ENCODE measurements at places on chromosomes 1 and 21.

- no peak for DNase-seq
These were observed 62.5 kb downstream of the UBIAD1 start for GRCh38 chr1:11335417-11336056.

DNA sequence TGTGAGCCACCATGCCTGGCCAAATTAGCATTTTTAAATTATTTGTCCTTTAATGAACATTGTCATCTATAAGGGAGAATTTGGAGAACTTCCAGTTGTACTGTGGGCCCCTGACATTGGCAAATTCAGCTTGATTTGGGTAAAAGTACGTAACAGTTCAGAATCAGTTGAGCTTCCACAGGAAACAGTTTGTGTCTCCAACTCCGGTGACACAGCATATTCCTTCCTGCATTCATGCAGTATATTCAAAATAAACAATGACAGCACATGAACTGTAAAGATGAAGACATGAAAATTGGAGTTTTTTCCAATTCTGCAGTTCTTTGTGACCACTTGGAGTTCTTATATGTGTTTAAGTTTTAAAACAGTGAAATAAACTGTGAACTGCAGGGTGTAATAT lies 28.2 kb downstream of the RNF220 start:
- DNase-seq = no peak

- DNase-seq = no peak
These were observed 5.2 kb upstream of the PAXBP1 start for GRCh38 chr21:32776743-32777142.

GRCh38 chr21:37245151-37245550 lies 22.0 kb downstream of the VPS26C start:
- no peak for DNase-seq

- no peak for DNase-seq
These were observed 24.8 kb upstream of the ELOA start for GRCh38 chr1:23718482-23718881.

- DNase-seq = no peak
These were observed 25.8 kb upstream of the EVA1B start for GRCh38 chr1:36349241-36349671.

DNA sequence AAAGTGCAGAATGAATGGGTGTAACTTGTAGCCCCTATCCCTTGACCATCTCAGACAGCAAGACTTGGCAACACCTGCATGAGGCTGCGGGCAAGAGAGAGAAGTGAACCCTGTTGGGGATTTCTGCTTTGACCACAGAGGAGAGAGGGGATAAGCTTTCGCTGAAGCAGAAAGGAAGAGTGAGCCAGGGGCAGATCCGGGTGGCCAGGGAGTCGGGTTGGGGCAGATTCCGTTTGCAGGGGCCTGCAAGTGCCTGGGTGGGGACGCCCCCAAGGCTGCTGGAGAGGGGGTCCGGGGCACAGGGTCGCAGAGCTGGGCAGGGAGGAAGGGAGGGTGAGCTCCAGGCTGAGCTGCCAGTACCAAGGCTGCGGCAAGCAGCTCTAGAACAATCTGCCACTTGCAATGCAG lies 25.3 kb upstream of the PIK3CD start:
- no peak for DNase-seq

DNA sequence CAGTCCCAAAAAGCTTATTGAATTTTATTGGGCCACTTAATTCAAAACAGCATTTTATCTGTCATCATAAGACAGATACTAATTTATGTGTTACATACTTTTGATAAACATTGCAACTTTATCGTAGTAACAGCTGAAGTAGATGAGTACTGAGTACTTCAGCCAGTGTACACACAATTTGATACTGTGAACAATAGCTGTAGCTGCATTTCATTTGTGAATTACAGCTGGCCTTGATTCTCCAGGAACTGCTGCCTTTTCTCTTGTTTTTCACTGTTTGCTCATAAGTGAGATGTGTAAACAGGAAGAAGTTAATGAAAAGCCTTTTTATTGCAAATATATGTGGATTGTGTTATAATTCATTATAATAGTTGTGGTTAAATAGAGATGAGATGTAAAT lies 10.2 kb downstream of the UAP1 start:
- no peak for DNase-seq

- DNase-seq = no peak
These were observed 58.3 kb downstream of the DSCAM start for GRCh38 chr21:40788635-40789034.

- DNase-seq = no peak
These were observed 14.2 kb upstream of the CYP4B1 start for GRCh38 chr1:46784666-46785065.

- DNase-seq = peak; percentile 60
These were observed 2.5 kb upstream of the APOBEC4 start for GRCh38 chr1:183655562-183656075.

DNA sequence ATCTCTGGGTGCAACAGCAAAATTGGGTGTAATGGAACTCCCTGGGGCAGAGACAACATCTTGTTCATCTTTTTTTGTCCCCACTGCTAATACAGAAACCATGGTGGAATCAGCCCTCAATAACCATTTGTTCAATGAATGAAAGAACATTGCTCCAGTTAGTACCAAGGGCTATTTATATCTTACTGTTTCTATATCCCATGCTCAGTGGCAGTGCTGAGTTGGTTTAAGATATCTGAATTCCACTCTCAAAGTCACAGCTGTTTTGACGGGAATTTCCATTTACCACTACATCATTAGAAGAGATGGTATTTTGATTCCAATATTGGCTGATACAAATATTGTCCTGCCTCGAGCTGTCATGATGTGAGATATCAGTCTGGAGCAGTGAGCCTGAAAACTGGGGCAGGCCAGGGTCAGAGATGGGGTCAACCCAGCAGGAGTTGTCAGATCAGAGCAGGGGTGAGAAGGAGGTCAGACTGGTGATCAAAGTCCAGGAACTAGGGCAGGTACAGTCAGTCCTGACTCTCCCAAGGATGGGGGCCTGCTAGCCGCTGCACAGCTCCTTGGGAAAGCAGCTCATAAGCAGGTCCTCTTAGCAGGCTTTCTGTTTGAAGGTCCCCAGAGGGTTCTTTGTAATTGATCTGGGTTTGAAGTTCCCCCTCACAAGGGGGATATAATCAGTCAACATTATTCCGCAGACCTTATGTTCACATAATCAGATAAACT lies 5.8 kb upstream of the PHC2 start:
- no peak for DNase-seq

DNA sequence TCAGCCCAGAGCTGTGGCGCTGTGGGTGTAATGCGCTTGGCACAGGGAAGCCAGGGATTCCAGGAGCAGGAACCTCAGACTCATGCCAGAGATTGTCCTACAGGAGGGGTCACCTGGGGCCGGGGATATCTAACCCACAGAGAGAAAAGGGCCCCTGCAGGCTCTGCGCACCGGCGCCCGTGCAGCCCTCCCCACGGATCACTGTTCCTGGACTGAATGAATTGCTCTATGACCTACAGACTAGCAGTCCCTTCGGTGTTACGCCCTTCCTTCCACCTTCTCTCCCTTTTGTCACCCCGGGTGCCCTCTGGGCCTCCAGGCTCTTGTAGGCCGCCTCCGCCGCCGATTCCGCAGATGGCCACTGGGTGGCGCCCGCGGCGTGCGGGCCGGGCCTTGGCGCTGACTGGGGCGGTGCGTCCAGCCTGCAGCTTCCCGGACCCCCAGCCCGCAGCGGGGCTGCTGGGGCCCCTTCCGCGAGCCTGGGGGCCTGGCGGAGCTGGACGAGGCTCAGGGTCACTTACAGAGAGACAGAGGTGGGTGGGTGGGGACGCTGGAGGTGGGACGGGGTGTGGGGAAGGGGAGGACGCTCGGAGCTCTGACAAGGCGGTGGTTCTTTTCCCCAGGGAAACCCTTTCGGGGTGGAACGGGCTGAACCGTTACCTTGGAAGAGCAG lies 101.3 kb downstream of the IER5 start:
- peak; percentile 48 for DNase-seq

DNA sequence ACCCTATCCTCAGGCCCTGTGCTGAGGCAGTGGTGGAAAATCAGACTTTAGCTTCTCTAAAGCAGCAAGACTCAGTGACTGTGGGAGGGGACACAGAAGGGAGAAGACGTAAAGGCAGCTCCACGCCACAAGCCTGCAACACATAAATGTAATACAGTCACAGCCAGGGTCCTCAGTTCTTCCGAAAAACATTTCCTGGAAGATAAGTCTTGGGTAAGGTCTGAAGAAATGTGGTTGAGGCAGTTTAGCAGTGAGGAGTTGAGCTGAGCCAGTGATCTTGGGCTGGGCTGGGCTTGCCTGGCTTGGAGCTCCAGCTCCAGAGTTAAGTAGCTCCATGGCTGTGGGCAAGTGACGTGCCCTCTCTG lies 127.8 kb upstream of the ADAR start:
- no peak for DNase-seq

- DNase-seq = no peak
These were observed 22.9 kb downstream of the PTPRU start for GRCh38 chr1:29258976-29259801.

DNA sequence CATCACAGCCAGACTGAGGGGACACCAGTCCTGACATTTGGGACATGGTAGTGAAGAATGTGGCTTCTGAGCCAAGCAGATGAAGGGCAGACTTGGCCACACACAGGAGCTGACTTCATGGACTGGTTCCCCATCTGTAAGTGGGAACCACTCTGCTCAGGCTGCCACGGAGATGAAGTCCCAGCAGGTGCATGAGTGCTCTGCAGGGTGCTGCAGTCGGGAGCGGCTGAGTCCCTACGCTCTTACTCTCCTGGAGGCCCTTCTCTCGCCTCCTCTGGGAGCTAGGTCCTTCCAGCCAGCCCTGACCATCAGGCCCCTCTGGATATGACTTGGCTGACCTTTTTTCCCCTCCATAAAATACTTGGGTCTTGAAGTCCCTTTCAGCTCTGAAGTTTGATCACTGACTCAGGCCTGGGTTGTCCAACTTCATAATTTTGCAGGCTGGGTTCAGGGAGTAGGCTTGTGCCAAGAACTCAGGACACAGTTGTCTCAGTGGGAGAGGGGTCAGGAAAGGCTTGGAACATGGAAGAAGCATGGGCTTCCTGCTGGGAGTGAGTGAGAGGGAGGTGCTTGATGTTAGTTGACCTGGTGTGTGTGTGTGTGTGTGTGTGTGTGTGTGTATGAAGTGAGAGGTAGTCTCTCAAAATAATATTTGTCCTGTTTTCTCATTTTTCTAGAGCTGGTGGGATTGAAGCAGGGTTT lies 21.0 kb upstream of the EPS8L3 start:
- no peak for DNase-seq

DNA sequence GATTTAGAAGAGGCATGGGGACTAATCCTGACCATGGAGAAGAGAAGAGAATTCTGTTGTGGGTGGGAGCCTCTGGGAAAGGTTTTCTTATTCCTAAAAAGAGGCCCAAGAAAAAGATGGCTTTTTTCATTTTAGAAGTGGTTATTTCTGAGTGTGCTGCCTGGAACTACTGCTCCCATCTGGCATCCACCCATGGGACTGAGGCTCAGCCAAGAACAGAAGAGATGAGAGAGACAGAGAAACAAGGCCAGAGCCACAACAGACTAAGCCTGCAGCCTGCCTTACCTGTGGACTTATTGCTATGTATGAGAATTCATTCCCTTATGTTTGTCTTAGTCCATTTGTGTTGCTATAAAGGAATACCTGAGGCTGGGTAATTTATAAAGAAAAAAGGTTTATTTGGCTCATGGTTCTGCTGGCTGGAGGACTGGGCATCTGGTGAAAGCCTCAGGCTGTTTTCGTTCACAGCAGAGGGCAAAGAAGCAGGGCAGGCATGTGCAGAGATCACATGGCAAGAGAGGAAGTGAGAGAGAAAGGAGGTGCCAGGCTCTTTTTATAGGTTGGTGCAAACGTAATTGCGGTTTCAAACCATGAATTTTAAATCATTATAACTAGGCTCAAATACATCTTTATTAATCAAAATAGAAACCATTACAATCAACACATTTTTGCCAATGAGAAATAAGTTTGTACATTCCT lies 57.5 kb upstream of the PRDM2 start:
- no peak for DNase-seq

- DNase-seq = peak; percentile 45
These were observed 102.5 kb upstream of the TARDBP start for GRCh38 chr1:10909697-10910680.

DNA sequence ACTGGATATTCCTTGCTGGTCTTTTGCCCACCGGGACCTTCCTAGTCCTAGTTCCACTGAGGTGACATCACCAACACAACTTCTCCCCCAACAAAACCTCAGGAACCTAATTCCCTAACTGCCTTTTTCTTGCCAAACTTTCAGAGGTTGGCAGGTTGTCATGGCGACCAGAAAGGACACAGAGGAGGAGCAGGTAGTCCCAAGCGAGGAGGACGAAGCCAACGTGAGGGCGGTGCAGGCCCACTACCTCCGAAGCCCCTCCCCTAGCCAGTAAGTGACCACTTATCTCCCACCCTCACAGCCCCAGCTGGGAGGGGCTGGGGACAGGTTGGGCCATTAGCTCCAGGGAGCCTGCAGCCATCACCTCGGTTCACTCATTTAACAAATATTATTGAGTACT lies 815 bp downstream of the STYXL2 start:
- DNase-seq = no peak

GRCh38 chr1:180881806-180882509 lies 30.7 kb upstream of the KIAA1614 start:
- no peak for DNase-seq

DNA sequence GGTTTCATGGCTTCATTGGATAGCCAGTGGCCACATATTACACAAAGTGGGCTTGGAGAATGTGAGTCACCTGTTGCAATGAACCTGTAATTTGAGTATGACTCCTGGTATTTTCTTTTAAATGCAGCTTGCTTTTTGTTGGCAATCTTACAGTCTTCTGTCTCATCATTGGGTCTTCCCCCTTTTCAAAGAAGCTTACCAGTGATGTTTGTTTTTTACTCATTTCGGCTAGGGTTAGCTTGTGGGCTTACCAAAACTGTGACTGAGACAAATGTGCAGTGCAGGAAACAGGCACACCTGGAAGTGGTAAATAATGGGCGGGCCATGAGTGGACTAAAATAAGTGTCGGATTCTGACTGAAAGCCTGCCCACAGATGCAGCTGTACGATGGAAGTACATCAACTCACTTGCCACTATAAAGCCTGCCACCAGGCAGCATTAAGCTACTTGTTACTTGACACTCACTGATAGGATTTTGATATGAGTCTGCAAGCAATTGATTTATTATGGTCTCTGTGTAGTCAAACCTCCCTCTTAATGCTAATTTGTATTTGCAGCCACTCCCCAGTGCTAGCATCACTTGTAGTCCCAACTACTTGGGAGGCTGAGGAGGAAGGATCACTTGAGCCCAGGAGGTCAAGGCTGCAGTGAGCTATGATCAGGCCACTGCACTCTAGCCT lies 4.2 kb downstream of the HHAT start:
- no peak for DNase-seq

GRCh38 chr1:203346060-203346768 lies 4.7 kb downstream of the FMOD start:
- no peak for DNase-seq

DNA sequence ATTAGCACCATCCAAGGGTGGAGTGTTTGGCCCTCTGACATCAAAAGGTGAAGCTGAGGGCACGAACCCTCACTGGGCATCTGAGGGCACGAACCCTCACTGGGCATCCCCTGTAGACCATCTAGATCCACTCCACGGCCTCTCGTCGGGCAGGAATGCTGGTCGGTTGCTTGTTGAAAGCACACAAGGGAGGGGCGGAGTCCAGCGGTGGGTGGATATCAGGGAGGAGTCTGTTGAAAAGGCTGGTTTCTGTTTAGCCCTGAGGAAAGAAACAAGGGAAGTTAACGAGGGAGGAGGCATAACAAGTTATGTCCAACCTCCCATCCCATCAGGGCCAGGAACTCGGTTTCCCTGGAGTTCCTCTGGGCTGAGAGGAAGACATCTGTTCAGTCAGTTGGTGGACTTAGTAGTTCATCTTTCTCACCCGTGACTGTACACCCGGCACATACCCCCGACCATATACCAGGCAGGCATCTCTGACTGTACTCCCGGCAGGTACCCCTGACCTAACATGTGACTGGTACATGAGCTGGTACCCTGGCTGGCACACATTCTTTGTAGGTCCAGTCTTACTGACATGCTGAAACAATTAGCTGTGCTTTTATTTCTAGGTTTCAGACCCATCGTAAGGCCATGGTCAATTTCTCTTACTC lies 32.1 kb upstream of the PDE9A start:
- no peak for DNase-seq
